Smooth muscle cell of trachea (primary cell): ENCODE measurements at places on chromosomes 16 and 17. TPM values are rescaled to one million over a fixed set of nuclear protein-coding genes. Genes with fewer than 3 reads are reported as not detected.

The RNF151 gene
- total RNA-seq, result not detected in 2 replicates

The CRYBA1 gene
- 0.15 and 0.33 TPM in 2 replicates for total RNA-seq

The ABCC11 gene
- 0.33 and 0.44 TPM in 2 replicates for total RNA-seq

The OR1F1 gene
- not detected in 2 replicates for total RNA-seq

The ITGA2B gene
- total RNA-seq, result 0.15 and 0.66 TPM in 2 replicates

The LGALS9 gene
- total RNA-seq, result 0.99 TPM in 1 of 2 replicates, not detected in the other

The TPSD1 gene
- total RNA-seq, result not detected in 2 replicates

The TEX2 gene
- 33.6 and 43.0 TPM in 2 replicates for total RNA-seq

The DNAAF1 gene
- total RNA-seq, result under 0.01 and 0.33 TPM in 2 replicates

The HEATR9 gene
- total RNA-seq, result not detected in 2 replicates

The BCAR1 gene
- total RNA-seq, result 36.1 and 59.4 TPM in 2 replicates

The SMIM36 gene
- not detected in 2 replicates for total RNA-seq

The SLX1A gene
- total RNA-seq, result 35.9 and 55.4 TPM in 2 replicates

The NDRG4 gene
- total RNA-seq, result 18.2 and 35.3 TPM in 2 replicates

The HNF1B gene
- total RNA-seq, result not detected in 2 replicates
